ENCODE measurements at places on chromosomes 12 and 14.

GRCh38 chr14:87617079-87617478, 375.9 kb downstream of the GALC start:
- DNase-seq, result no peak

GRCh38 chr14:76705214-76705613, 56.1 kb upstream of the VASH1 start:
- no peak for DNase-seq

- DNase-seq, result no peak
These were observed 124.7 kb downstream of the GARIN6 start for GRCh38 chr12:99772274-99772673.

DNA sequence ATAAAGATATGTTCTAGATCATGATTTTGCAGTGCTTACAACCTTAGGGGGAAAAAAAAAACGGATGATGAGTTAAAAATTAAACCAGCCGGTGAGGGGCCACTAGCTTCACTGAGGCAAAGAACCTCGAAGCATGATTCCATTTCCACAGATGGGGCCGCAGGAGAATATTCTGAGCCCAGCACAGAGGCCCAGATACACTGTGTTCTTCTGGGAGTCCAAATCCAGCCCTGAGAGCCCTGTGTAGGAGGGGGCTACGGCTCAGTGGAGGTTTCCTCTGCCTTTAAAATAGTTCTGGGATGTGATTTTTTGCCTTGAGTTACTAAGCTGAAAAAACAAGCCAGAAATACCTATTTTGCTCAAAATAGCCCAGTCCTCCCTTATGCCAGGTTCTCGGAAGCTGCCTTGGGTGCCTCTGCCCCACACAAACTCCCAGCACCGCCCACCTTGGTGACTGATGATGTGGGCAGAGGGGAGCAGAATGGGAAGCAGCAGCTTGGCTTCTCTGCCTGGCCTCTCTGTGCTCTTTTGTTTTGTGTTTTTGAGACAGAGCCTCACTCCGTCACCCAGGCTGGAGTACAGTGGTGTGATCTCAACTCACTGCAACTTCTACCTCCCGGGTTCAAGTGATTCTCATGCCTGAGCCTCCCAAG, 105.4 kb upstream of the BCL2L14 start:
- no peak for DNase-seq

DNA sequence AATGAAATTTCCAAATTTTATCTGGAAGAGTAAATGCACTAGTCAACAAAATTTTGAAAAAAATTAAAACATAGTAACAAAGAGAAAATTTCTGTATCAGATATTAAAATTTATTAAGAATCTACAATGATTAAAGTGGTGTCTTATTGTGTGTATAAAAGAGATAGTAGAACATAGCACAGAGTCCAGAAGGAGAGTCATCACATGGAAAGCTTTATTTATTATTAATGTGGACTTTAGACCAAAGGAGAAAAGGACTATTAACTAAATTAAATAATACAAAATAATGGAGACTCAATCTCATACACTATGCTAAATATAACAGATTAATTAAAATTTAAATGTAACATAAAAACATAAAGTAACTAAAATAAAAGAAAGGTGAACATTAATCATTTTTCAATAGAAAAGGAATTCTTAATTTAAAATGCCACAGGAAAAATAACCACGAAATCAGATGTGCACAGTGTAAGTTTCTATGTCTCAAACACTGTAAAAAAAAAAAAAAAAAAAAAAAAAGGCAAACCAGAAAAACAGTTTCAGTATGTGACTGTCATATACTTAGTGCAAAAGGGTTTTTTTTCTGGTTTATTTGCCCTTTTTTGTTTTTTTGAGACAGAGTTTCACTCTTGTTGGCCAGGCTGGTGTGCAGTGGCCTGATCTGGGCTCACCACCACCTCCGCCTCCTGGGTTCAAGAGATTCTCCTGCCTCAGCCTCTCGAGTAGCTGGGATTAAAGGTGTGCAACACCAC, 95.4 kb downstream of the MYF5 start:
- DNase-seq, result no peak
